HuH-7 (cell line): ENCODE measurements at places on chromosomes 2 and 18.
A peak's percentile ranks its signal among the peaks of the same experiment; 100 is the strongest.

DNA sequence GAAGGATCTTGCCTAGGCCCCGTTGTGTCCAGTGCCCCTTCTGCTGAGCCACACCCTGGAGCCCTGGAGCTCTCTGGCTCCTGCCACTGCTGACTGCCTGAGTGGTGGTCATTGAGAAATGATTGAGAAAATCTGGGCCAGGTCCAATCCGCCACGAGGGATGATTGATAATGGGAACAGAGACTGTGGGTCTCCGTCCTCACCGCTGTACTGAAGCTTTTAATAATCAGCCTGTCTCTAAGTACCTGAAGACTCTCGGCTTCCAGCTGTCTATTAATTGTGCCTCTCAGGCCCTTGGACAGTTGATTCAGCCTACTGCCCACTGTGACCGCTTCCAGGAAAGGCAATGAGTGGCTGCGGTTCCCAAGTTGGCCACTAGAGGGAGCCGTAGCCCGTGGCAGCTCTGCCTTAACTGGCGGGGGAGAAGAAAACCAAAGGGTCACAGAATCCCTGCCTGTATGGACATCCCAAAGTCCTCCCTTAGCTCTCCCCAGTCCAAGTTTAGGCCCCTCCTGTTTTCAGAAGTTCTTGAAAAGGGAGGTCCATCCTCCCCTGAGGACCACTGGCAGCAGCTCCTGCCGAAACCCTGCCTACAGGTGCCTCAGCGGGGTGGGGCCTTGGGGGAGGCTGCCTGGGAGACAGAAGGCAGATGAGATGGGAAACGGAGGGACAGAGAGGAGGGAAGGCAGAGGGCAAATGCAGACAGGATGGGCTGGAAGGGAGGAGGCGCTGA, 213.6 kb downstream of the TNS1 start:
- peak; percentile 78 for DNase-seq

DNA sequence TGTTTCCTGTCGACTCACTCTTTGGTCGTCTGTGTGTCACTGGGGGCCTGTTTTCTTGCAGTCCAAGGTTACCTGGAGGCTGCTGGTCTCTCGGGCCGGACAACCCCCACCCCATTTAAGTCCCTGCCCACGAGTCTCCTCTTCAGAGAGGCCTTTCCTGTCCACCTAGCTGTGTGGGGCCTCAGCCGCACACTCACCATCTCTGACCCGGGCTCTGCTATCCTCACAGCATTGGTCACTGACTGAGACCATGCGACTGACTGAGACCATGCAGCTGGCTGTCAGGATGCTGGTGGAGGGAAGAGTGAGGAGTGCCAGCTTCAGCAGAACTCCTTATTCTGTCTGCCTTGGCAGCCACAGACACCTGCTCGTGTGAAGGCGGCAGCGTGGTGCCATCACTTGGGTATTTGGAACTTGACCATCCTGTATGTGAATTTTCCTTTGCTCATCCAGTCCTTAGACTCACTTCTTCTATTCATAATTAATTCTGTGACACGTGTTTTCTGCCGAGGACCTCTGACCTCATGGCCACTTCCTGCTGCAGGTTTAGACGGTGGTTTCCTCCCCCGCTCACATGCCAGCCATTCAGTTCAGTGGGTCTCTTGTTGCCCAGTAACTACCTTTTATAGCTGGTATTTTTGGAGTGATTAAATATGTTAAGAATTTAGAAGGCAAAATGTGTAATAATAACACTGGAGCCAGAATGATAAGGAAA, 47.5 kb upstream of the ASB1 start:
- no peak for DNase-seq

GRCh38 chr2:204923957-204924356, 378.7 kb downstream of the PARD3B start:
- DNase-seq = no peak

- no peak for DNase-seq
Measured at GRCh38 chr2:111041398-111042202, 79.1 kb upstream of the BCL2L11 start.

DNA sequence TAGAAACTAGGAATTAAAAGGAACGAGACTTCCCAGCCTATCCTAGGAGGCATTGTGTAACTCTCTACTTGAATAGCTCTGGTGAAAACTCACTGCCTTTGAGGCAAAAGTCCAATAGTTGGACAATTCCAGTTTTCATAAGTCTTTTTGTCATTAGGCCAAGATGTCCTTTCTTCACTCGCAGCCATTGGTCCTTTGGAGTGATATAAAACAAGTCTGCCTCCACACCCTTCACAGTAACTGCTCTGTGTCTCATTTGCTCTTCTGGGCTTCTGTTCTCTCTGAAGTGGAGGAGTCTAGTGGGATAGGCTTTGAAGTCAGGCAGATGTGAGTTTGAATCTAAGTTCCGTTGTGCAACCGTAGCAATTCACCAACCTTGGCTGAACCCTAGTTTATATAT, 28.2 kb downstream of the ANTXR1 start:
- no peak for DNase-seq

GRCh38 chr2:79670198-79670597, 157.3 kb downstream of the CTNNA2 start:
- DNase-seq = peak; percentile 26
